NCI-H1930 (cell line): ENCODE measurements at places on chromosomes 1 and 21.

GRCh38 chr1:85568660-85569059, 11.9 kb upstream of the CCN1 start:
- DNase-seq: no peak

- DNase-seq: no peak
These were observed 76.3 kb downstream of the XCL2 start for GRCh38 chr1:168467452-168467851.

- no peak for DNase-seq
These were observed 30.4 kb downstream of the CTH start for GRCh38 chr1:70441392-70442035.

GRCh38 chr21:32009263-32009662, 136.4 kb downstream of the HUNK start:
- DNase-seq: no peak

DNA sequence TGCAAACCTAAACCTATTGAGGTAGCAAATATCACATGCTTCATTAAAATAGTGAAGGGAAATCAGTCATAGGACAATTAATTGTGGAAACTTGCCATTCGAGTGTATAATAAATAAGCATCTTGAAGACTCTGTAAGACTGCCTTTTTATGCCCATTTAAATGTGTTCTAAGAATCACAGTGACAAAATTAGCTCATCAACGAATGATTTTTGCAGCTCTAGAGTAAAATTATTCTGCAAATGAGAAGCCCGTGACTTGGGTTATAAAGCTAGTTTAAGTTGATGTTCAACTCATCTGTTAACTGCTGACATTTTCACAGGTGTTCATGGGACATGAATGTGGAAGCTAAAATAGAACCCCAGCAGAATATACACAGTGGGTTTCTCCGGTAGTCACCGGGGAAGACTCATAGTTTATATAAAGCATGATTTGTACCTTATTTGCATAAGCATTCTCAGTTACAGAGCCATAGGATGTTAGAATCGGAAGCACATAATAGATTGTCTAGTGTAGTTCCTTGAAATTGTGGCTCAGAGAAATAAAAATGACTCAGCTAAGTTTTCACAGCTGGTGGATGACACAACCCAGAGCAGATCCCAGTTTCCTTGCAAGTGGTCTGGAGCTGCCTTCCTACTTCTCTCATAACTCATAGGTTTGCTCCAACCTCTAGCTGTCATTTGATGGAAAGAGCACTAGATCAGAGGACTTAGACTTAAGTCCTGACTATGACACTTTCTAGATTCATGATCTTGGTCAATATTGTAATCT, 107.3 kb downstream of the UCHL5 start:
- no peak for DNase-seq

- peak; percentile 31 for DNase-seq
These were observed 62.8 kb downstream of the EDEM3 start for GRCh38 chr1:184691719-184692324.

DNA sequence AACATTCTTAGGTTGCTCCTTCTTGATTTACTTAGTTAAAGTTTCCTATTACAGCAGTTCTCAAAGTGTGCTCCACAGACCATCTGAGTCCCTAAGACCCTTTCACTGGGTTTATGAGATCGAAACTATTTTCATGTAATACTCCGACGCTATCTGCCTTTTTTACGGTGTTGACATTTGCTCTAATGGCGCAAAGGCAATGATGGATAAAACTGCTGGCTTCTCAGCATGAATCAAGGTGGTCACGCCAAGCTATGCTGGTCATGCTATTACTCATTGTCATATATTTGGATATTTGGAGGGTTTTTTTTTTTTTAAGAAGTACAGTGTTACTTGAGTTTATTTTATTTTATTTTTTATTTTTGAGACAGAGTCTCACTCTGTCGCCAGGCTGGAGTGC, 235.1 kb downstream of the KIF26B start:
- no peak for DNase-seq

DNA sequence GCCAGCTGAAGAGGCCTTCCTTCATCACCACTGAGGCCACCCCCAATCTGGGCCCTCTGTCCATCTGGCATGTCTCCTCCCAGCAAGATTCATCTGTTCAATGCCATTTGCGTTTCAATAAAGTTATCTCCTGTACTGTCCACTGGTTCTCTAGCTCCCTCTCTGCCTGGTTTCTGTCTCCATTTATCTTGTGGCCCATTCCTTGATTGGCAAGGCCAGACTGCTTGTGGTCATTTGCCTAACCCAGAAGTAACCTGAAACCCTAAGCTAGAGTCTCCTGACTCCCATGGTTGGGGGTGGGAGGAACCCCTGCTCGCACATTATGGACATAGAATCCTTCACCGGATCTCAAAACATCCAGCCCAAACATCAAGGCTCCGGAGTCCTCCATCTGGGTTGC, 2.1 kb upstream of the IPO9 start:
- no peak for DNase-seq

DNA sequence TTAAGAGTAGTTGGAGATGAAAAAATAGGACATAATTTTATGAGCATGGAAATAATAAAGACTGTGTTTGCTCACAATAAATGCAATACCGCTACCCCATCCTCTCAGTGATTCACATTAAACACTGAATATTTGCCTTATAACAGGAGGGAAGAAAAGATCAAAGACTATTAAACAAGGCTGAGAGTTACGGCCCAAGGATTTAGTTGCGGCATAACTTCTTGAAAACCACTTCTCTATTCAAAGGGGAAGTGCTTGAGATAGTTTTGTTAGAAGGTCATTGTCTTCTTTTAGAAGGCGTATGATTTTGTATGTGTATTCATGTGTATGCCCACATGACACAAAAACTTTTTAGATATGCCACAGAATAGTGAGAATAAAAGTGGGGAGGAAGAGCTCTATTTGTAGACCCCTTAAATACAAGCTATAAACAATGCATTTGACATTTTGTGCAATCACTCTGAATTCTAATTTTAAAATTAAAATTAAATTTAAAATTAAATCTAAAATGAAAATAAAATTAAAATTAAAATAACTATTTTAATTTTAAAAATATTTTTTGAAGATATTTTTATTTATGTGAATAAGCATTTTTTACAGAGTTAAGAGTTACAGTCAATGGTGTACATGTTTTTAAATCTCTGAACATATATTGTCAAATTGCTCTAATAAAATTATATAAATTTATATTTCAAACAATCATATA, 986.6 kb upstream of the ADAMTS5 start:
- DNase-seq: no peak

DNA sequence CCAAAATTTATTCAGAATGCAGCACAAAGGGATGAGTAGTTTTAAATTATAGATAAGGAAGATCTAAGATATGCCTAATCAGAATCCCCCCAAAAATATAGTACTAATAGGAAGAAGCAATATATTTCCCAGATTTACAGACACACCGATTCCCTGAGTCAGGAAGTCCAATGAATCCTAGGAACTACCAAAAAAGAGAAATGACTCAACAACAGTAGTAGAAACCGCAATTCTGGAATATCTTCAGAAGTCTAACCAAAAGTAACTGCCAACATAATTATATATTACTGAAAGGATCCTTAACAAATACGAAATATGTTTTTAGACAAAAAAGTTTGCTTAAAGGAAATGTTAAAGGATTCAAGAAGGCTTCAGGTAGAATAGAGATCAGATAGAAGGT, 10.3 kb downstream of the AHCTF1 start:
- DNase-seq: no peak

DNA sequence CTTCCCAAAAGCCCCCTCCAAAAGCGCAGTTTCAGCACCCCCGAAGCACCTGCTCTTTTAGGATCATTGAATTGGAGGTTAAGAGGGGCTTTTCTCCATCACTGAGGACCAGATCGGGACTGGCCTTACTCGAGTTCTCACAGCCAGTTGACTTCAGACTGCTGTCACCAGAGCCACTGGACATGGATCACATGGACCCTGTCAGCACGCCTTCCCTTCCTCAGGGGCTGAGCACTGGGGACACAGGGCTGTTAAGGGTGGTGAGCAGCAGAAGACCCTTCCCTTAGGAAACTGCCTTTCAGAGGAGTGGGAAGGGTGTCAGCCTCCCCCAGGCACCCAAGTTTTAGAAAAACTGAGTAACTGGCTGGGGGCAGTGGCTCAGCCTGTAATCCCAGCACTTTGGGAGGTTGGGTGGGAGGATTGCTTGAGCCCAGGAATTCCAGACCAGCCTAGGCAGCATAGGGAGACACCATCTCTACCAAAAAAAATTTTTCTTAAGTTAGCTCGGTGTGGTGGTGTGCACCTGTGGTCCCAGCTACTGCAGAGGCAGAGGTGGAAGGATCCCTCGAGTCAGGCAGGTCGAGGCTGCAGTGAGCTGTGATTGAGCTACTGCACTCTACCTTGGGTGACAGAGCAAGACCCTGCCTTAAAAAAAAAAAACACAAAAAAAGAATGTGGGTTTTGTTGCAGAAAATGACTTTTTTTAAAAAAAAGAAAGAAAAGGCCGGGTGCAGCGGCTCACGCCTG, 584 bp upstream of the FGR start:
- no peak for DNase-seq

GRCh38 chr1:41920658-41921057, 1.9 kb upstream of the HIVEP3 start:
- DNase-seq: no peak

DNA sequence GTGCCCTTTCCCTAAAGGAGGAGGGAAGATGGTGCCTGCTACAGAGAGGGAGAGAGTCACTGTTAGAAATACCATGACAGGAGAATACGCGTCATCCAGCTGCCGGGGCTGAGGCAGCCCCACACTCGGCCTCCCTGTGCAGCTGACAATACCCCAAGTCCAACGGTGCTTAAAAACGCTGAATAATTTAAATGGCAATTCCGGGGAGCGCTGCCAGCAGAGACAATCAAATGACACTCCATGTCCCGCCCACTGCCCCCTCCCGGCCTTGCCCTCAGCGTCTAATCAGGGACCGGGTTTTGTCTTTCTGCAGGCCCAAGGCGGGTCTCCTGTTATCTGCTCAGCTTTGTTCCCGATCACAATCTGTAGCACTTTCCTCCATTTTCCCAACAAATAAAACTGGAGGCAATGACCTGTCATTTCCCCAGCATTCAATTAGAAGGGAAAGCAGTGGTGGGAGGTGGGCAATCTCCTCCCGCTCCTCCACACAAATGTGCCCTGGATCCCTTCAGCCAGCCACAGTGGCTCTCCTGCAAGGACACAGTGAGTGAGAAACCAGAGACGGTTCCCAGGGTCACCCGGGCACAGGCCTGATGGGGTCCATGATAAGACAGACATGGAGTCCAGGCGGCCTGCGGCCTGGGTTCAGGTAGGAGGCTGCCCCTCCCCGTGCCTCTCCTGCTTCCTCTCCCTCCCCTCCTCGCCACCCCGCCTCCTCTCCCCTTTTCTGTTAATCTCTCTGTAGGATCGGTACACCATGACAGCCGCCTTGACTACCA, 42.7 kb upstream of the AJAP1 start:
- DNase-seq: no peak

GRCh38 chr1:29237129-29237821, 953 bp downstream of the PTPRU start:
- DNase-seq: no peak

DNA sequence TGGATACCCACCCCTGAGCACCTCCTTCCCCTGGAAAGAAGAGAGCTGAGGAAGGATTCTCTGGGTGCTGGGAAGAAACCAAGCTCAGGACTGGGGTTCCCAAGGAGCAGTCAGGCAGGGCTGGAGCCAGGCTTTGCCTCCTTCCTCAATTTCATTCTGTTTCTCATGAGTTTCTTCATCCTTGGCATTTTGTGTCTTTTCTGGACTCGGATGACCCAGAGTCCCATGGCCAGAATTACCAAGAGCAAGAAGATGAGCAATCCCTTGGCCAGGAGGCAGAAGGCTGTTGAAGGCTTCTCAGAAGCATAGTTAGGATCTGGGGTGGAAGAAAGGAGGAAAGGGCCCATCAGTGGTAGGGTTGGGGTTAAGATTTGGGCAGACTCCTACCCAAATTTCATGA, 2.5 kb downstream of the SLAMF9 start:
- no peak for DNase-seq

GRCh38 chr21:36038701-36039497, 21.4 kb downstream of the SETD4 start:
- DNase-seq: no peak

GRCh38 chr1:179226738-179227137, 2.7 kb downstream of the ABL2 start:
- DNase-seq: no peak

- DNase-seq: no peak
These were observed 43.3 kb downstream of the COQ8A start for GRCh38 chr1:226983247-226983991.

GRCh38 chr21:44425307-44425894, 29.9 kb upstream of the LRRC3 start:
- no peak for DNase-seq

- no peak for DNase-seq
These were observed 43.2 kb upstream of the BACE2 start for GRCh38 chr21:41124641-41125201.

DNA sequence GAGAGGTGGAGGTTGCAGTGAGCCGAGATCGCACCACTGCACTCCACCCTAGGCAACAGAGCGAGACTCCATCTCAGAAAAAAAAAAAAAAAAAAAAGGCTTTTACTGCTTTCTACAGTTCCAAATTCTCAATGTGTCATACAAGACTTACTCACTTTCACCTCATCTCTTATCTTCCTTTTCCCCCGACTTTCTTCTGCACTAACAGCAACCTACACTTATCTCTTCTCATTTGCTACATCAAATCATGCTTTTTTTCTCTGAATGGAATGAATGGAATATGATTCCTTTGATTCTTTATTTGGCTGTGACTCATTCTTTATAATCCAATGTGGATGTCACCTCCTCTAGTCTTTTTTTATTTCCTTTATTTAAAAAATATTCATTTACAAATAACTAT, 168.4 kb upstream of the DMRTA2 start:
- DNase-seq: no peak

DNA sequence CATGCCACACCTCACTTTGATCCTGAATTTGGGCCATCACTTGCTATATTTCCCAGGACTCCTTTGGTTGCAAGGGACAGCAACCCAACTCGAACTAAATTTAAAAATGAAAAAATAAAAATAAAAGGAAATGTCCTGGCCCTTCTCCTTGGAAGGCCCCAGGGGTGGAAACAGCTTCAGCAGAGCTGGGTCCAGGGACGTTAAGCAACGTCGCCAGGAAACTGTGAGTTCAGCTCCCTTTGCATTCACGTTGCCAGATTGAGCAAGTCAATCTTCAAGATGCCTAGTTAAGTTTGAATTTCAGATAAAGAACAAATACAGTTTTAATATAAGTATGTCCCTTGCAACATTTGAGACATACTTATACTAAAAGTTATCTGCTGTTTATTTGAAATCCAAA, 14.6 kb upstream of the SPSB1 start:
- no peak for DNase-seq

- no peak for DNase-seq
These were observed 26.4 kb upstream of the PADI2 start for GRCh38 chr1:17145648-17146047.
